Mucosa of gallbladder (tissue), 1 donor: ENCODE measurements at places on chromosomes 4 and X. TPM values are rescaled to one million over a fixed set of nuclear protein-coding genes. Genes with fewer than 3 reads are reported as not detected.
A peak's percentile ranks its signal among the peaks of the same experiment; 100 is the strongest.

DNA sequence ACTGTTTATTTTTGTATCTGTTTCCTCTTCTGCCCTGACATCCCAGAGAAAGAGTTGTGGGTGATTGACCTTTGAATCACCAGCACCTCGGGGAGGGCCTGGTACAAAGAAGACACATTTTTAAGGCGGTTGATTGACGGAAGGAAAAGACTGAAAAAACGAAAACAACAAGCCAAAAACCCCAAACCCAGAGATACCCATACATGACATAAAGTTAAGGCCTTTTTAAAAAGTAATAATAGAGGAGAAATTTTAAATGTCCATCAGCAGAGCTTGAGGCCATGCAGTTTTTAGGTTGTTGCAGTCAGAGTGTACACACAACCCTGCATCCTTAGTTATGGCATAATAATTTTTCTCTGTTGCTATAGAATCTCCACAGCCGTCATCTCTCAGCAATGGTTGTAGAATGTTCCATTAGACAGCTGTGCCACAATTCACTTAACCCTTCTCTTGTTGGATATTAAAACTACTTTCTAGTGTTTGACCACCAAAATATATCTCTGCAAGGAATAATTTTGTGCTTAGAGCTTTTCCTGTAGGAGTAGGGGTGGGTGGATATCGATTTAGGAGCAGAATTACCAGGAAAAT, 110.2 kb downstream of the GNL3L start:
- DNase-seq: no peak

DNA sequence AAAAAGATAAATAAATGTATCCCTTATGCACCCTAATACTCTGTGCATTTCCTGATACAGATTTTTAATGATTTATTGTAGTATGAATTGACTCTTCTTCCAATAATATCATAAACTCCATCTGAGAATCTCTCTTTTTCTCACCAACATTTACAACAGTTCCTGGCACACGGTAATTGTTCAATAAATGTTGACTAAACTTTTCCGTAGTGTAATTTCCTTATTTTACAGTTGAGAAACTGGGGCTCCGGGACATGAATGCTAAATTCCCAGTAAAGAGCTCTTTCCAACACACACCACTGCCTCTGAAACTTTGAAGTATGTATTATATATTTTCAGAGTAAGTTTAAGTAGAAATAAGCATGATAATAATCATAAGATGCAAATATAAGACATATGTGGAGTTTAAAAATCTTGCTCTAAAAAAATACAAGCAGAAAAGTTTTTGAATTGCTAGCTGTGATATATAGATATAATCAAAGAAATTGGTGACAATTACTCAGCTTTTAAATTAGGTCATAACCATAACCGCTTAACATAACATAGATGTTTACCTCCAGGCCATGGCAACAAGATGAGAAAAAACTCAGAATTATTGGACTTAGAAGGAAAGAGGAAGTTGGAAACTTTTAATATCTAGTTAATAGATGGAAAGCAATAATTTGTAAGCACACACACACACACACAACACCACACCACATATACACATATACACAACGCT, 28.2 kb upstream of the ANTXR2 start:
- no peak for DNase-seq

DNA sequence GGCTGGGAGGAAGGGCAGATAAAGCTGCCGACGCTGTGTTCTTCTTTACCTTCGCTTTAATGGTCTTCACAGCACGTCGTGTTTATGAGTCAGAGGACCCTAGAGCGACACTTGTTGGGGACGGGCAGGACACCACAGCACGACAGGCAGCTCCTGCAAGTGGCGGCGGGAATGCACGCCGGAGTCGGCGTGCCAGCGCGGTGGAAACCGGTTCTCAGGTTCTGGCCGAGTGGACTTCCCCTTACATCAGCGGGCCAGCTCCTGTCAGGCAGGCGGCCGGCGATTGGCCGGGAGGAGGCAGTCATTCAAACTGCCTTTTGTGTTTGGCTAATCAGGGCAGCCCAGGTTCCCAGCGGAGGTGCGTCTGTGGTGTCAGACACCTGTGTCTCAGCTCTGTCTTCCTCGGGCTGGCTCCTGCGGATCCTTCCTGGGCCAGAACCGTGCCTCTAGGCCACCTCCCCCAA, 150.9 kb downstream of the SHROOM3 start:
- DNase-seq: peak; percentile 91

GRCh38 chrX:108270739-108271396, 167.4 kb downstream of the COL4A6 start:
- no peak for DNase-seq

The ADH4 gene
- total RNA-seq: 1.2 TPM
